ENCODE measurements at places on chromosomes 13 and 19. TPM values are rescaled to one million over a fixed set of nuclear protein-coding genes. Genes with fewer than 3 reads are reported as not detected.

GRCh38 chr13:89281331-89281730 lies 1610.2 kb downstream of the SLITRK5 start:
- no peaks in the 10 kb centered on the region for H3K27me3 ChIP-seq
- no peak overlapping the region for H3K4me3 ChIP-seq
- H3K4me1 ChIP-seq = no peaks in the 10 kb centered on the region
- H3K36me3 ChIP-seq = no peaks in the 10 kb centered on the region
- no peak for DNase-seq

GRCh38 chr13:105389373-105389772 lies 1146.1 kb downstream of the EFNB2 start:
- DNase-seq = no peak
- H3K27ac ChIP-seq = no peak overlapping the region
- no peak overlapping the region for H3K4me3 ChIP-seq
- no peaks in the 10 kb centered on the region for H3K27me3 ChIP-seq
- no peaks in the 10 kb centered on the region for H3K36me3 ChIP-seq

DNA sequence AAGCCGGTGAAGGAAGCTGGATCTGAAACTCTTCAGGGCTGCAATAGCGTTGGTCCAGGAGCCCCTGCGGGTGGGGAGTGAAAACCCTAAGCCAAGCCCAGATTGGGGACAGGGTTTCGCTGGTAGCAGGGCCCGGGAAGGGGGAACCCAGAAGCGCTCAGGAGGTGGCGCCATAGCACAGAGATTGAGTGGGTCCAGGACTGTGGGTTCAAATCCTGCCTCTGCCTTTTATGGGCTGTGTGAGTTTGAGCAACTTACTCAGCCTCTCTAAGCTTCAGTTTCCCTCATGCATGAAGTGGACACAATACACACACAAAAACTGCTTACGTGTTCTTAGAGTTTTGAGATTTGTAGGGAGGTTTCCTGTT lies 8.3 kb upstream of the SYCN start:
- no peaks in the 10 kb centered on the region for H3K27me3 ChIP-seq
- H3K27ac ChIP-seq = no peak overlapping the region
- H3K4me1 ChIP-seq = no peaks in the 10 kb centered on the region
- H3K4me3 ChIP-seq = no peak overlapping the region

- no peaks in the 10 kb centered on the region for H3K4me1 ChIP-seq
- H3K27ac ChIP-seq = no peak overlapping the region
- H3K27me3 ChIP-seq = no peaks in the 10 kb centered on the region
These were observed 63.4 kb upstream of the TNFRSF19 start for GRCh38 chr13:23506807-23507291.

DNA sequence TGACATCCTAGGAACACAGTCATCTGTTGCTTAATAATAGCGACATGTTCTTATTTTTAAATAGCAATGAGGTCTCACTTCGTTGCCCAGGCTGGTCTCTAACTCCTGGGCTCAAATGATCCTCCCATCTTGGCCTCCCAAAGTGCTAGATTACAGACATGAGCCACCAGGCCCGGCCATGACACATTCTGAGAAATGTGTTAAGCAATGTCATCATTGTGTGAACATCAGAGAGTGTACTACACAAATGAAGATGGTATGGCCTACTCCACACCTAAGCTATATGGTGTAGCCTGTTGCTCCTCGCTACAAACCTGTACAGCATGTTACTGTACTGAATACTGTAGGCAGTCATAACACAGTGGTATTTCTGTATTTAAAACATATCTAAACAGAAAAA lies 24.6 kb upstream of the GARRE1 start:
- peaks cover 18% of the 10 kb centered on the region for H3K36me3 ChIP-seq
- no peak overlapping the region for H3K4me3 ChIP-seq
- H3K4me1 ChIP-seq = peaks cover 11% of the 10 kb centered on the region
- no peak for DNase-seq

DNA sequence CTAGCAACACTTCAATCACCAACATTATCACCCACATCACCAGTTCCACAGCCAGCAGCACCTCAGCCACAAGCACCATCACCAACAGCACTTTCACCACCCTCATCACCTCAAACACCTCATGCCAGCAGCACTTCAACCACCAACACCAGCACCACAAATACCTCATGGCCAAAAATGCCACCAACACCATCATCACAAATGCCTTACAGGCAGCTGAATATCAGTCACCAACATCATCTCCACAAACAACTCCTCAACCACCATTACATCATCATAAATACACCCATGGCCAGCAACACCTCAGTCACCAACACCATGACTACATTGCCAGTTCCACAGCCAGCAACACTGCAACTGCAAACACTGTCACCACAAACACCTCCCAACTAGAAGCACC lies 10.4 kb downstream of the FCER2 start:
- H3K27me3 ChIP-seq = no peaks in the 10 kb centered on the region
- no peak for DNase-seq

- no peak overlapping the region for H3K4me3 ChIP-seq
- no peak overlapping the region for H3K27ac ChIP-seq
- no peak for DNase-seq
- H3K27me3 ChIP-seq = no peaks in the 10 kb centered on the region
- no peaks in the 10 kb centered on the region for H3K36me3 ChIP-seq
These were observed 17.7 kb downstream of the RFX2 start for GRCh38 chr19:6092329-6093286.

- H3K4me3 ChIP-seq = peak overlapping the region; percentile 68
- DNase-seq = no peak
- no peaks in the 10 kb centered on the region for H3K27me3 ChIP-seq
- H3K36me3 ChIP-seq = no peaks in the 10 kb centered on the region
These were observed 451 bp downstream of the NOSIP start for GRCh38 chr19:49579947-49580263.

- no peaks in the 10 kb centered on the region for H3K4me1 ChIP-seq
- H3K36me3 ChIP-seq = no peaks in the 10 kb centered on the region
- DNase-seq = no peak
- H3K27ac ChIP-seq = no peak overlapping the region
These were observed 14.3 kb downstream of the C1QTNF9 start for GRCh38 chr13:24323739-24324075.

DNA sequence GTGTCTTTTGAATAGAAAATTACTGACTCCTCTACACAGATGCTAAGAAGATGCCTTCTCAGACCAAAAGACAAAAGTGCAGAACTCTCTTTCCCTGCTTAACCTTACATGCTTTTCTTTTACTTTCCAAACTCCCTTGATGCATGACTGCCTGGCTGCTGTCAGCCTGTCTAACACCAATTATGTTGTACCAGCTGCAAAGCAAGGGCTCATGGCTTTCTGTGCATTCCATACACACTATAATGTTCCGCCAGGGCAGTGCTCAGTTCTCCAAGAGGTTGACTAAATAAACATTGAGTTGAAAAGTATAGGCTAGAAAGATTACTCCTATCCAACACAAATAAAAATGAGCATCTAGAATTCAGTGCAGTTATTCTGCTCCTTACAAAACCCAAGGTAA lies 330.4 kb upstream of the NBEA start:
- no peaks in the 10 kb centered on the region for H3K36me3 ChIP-seq
- no peak overlapping the region for H3K4me3 ChIP-seq
- H3K27ac ChIP-seq = no peak overlapping the region
- H3K27me3 ChIP-seq = peaks cover under 1% of the 10 kb centered on the region
- no peaks in the 10 kb centered on the region for H3K4me1 ChIP-seq
- no peak for DNase-seq

DNA sequence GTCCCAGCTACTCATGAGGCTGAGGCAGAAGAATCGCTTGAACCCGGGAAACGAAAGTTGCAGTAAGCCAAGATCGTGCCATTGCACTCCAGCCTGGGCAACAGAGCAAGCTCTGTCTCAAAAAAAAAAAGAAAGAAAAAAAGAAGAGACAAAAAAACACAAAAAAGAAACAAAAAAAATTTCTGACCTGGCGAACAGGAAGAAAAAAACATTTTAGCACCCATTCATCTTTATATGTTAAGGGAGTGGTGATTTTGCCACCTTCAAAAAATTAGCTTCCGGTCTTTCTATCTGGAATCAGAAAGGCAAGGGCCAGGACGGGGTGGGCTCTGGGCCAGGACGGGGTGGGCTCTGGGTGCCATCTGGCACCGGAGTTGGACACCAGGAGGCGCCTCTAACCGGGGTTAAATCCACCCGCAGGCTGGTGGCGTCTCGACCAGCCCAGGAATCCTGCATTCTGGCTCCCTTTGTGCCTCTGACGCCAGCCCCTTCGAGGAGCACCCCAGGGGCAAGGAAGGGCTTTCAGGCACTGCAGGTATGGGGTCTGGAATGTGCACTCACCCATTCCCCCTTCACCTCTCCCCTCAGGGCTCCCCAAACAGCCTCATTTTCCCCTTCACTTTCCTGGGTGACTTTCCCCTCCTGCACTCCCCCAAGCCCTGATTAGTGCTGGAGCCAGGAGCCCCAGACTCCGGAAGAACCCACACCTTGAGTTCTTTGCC lies 10.4 kb upstream of the ZSWIM4 start:
- H3K36me3 ChIP-seq = no peaks in the 10 kb centered on the region
- DNase-seq = peak; percentile 51
- H3K4me3 ChIP-seq = no peak overlapping the region
- H3K27ac ChIP-seq = no peak overlapping the region

DNA sequence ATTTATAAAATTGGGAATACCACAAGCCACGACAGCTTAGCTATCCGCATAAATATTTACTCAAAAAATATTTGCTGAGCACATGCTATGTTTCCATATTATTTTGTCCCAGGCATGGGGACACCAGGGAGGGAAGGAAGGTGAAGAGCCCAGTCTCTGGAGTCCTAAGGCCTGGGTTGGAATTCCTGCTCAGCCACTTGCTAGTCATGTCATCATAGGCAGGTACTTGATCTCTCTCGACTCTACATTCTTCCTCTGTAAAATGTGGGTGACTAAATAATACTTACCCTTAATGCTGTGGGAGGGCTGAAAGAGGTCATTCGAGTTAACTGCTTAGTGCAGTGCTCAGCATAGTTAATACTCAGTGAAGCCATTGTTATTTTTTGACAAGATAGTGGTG lies 4.3 kb upstream of the RNASEH2B start:
- no peak for DNase-seq
- H3K4me1 ChIP-seq = no peaks in the 10 kb centered on the region

GRCh38 chr19:17973759-17974158 lies 6.9 kb downstream of the KCNN1 start:
- no peaks in the 10 kb centered on the region for H3K27me3 ChIP-seq
- no peak overlapping the region for H3K4me3 ChIP-seq
- H3K36me3 ChIP-seq = no peaks in the 10 kb centered on the region
- no peaks in the 10 kb centered on the region for H3K4me1 ChIP-seq
- H3K27ac ChIP-seq = no peak overlapping the region

DNA sequence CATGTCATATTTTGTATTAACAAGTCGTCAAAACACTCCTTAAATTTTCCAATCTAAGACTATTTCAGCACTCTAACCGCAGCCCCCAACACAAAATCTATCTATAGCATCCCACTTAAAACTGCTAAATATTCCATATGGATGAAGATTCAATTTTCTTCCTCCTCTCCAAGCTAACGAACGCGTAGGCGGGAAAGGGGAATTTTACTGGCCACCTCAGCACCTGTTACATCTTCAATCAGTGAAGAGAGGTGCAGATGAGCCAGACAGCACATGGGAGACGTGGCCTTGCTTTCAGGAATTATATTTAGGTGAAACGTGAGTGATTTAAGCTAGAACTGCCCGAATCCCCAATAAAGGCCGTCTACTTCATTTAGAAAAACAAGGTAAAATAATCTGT lies 1.1 kb downstream of the RBM26 start:
- H3K27me3 ChIP-seq = no peaks in the 10 kb centered on the region
- DNase-seq = no peak
- peak overlapping the region; percentile 93 for H3K4me3 ChIP-seq
- peak overlapping the region; percentile 91 for H3K27ac ChIP-seq

DNA sequence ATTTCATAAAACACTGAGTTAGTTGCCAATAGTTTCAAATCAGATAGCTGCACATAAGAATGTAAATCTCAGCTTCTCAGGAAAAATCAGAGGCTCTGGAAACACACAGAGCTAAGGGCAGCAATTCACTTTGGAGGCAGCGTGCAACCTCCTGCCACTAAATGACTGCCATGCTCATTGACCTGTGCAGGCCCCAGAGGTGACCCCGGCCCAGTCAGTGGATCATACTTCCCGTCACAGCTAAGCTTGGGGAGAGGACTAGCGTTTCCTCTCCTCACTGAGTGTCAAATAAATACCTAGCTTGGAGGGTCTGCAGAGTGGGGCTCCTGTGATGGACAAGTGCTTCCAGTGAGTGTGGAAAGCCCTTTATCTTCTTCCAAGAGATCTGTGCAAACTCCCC lies 67.2 kb downstream of the UQCRFS1 start:
- H3K36me3 ChIP-seq = no peaks in the 10 kb centered on the region
- no peaks in the 10 kb centered on the region for H3K27me3 ChIP-seq
- H3K4me1 ChIP-seq = no peaks in the 10 kb centered on the region
- DNase-seq = no peak
- H3K4me3 ChIP-seq = no peak overlapping the region
- H3K27ac ChIP-seq = no peak overlapping the region

DNA sequence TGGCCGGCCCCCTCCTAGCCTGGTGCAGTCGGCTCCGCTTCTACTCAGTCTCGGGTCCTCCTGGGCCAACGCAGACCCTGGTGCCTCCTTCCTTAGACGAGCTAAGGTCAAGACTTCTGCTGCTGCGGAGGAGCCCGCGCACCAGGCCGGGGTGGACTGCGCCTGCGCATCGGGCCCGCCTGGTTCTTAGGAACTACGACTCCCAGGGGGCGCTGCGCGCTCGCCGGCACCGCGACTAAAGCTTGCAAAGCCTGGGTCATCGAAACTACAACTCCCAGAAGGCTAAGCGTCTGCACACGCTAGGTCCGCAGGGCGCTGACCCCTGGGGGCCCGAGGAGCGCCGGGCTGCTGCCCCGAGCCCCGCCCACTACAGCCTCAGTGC lies at the start of gene ZNF835:
TSS of gene ZNF835 (minus strand) at position 145 of the 382 bp plus-strand sequence. CDS start 6,559 bp downstream, outside the sequence.
- H3K4me3 ChIP-seq = peak within 1 kb of the TSS; percentile 53
- H3K27ac ChIP-seq = peak within 1 kb of the TSS; percentile 67
- no peaks in the 10 kb centered on the region for H3K36me3 ChIP-seq
- peak; percentile 82 for DNase-seq

- H3K4me3 ChIP-seq = no peak overlapping the region
- no peaks in the 10 kb centered on the region for H3K36me3 ChIP-seq
- H3K27ac ChIP-seq = no peak overlapping the region
- H3K27me3 ChIP-seq = no peaks in the 10 kb centered on the region
- peak; percentile 62 for DNase-seq
These were observed 8.1 kb downstream of the TIMM29 start for GRCh38 chr19:10936661-10937084.

- H3K4me1 ChIP-seq = no peaks in the 10 kb centered on the region
- no peak overlapping the region for H3K27ac ChIP-seq
- no peaks in the 10 kb centered on the region for H3K27me3 ChIP-seq
These were observed 97.3 kb downstream of the TDRD3 start for GRCh38 chr13:60494296-60494695.

GRCh38 chr19:57111329-57111644 lies 8.5 kb upstream of the USP29 start:
- H3K27ac ChIP-seq = no peak overlapping the region
- no peak overlapping the region for H3K4me3 ChIP-seq
- no peaks in the 10 kb centered on the region for H3K4me1 ChIP-seq
- H3K36me3 ChIP-seq = no peaks in the 10 kb centered on the region
- DNase-seq = no peak

- no peak overlapping the region for H3K4me3 ChIP-seq
- H3K36me3 ChIP-seq = no peaks in the 10 kb centered on the region
- no peak for DNase-seq
- no peak overlapping the region for H3K27ac ChIP-seq
- no peaks in the 10 kb centered on the region for H3K27me3 ChIP-seq
- H3K4me1 ChIP-seq = no peaks in the 10 kb centered on the region
These were observed 793 bp upstream of the SBK2 start for GRCh38 chr19:55537741-55538111.

Gene BEST2
- total RNA-seq = not detected

Gene OR7D2
- total RNA-seq = not detected

Gene RAB8A
- 148 TPM for total RNA-seq
